Cerebellar nuclear complex (tissue), 1 donor: ENCODE measurements at places on chromosomes 7 and 10.

- no peak for DNase-seq
These were observed 83.5 kb downstream of the MYL10 start for GRCh38 chr7:101545441-101546190.

GRCh38 chr7:149662591-149663095, 110.7 kb downstream of the ZNF467 start:
- no peak for DNase-seq

DNA sequence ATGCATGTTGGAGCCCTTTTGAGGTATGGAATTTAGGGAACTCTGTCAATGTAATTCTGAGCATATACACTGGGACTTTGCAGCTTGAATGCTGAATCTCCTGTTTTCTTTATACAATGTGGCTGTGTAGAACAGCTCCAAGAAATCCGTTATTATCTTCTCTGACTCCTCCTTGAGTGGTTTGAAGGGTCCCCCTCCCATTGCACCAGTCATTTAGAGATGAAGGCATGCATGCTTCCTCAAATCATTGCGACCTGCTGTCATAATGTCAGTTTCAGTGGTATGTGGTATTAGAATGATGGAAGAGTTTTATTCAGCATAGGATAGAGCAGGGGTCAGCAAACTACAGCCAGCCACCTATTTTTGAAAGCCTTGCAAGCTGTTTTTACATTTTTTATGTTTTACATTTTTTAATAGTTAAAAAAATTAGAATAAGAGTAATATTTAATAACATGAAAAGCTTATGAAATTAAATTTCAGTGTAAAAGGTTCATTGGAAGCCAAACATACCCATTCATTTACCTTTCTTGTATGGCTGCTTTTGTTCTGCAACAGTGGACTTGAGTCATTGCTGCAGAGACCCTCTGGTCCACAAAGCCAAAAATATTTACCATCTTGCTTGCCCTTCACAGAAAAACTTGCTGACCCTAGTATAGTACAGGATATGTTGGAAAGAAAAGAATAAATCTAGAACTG, 8.1 kb downstream of the STK17A start:
- no peak for DNase-seq

DNA sequence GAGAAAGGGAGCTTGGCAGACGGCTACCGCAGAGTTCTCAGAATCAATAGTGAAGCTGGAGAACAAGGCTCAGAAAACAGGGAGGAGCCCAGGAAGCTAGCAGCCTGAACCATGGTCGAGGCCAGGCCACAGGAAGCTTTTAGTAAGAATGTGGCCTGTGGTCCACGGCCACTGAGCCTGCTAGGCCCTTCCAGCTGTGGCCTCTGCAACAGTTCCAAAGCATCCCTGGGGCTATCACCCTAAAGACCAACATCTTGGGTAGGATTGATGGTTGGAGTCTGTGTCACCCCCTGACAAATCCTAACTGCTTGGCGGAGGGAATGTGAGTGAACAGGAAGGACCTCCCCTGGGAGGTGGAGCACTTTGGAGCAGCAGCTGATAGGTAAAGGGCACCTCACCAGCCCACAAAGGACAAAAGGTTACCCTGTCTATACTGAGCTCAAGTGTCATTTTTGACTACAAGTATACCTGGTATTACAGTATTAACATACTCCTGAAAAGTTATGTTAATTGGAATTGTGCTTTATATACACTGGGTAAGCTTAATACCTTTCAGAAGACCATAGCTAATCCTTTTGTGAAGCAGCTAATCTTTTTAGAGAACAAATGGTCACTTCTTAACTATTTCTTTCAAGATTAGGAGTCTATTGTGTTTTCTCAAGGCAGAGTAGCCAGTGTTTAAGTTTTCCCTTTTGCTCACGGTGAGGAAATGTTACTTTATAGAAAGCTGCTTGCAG, 18.7 kb downstream of the PTPRE start:
- DNase-seq = no peak

- DNase-seq = no peak
These were observed 50.8 kb upstream of the BTRC start for GRCh38 chr10:101303087-101303703.

DNA sequence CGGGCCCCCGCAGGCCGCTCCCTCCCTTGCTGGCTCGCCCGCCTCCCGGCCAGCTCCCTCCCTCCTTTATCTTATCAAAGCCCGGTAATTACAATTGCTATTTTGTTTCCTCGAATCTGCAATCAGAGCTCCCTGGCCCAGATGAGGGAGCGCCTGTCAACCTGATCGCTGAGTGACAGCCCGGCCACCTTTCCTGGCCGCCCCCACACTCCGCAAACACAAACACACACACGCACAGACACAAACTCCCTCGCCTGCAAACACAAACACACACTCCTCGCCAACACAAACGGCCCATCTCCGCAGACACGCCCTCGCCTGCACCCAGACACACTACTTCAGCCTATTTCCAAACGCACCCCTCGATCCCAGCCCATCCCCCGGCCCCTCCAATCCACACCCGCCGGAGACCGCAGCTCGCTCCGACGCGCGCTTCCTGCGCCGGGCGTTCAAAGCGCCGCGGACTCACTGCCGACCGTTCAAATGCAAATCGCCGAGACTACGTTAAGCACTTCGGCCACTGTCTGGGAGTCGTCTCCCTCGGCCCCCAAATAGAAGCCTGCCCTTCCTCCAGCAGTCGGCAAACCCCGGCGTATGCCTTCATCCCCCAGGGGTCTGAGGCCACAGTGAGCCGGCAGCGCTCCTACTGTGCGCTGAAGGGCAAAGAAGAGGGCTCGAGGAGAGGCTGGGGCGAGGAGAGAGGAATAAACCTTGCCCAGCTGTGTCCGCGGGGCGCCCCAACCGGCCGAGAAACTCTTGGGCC, 3.0 kb upstream of the FGF8 start:
- no peak for DNase-seq

- DNase-seq = no peak
These were observed 256.5 kb downstream of the FRMD4A start for GRCh38 chr10:14074062-14074884.

DNA sequence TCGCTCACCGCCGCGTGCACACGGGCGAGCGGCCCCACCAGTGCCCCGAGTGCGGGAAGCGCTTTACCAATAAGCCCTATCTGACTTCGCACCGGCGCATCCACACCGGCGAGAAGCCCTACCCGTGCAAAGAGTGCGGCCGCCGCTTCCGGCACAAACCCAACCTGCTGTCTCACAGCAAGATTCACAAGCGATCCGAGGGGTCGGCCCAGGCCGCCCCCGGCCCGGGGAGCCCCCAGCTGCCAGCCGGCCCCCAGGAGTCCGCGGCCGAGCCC, 3.3 kb downstream of the REPIN1 start:
- no peak for DNase-seq

- no peak for DNase-seq
These were observed 11.9 kb downstream of the TMEM106B start for GRCh38 chr7:12222889-12223579.

GRCh38 chr7:1669954-1670893, at the start of gene ELFN1:
Gene ELFN1, plus strand, starts transcription at chr7:1670277. Its CDS starts 74,320 bp downstream, at chr7:1744597.
- no peak for DNase-seq

- DNase-seq = peak; percentile 47
These were observed 101.5 kb downstream of the ORC5 start for GRCh38 chr7:104106108-104106905.

GRCh38 chr7:152891160-152891621, 131.6 kb downstream of the ACTR3B start:
- no peak for DNase-seq

GRCh38 chr7:84102213-84102612, 92.4 kb downstream of the SEMA3A start:
- DNase-seq = no peak

- DNase-seq = no peak
These were observed 30.3 kb downstream of the SKIDA1 start for GRCh38 chr10:21495002-21495751.

DNA sequence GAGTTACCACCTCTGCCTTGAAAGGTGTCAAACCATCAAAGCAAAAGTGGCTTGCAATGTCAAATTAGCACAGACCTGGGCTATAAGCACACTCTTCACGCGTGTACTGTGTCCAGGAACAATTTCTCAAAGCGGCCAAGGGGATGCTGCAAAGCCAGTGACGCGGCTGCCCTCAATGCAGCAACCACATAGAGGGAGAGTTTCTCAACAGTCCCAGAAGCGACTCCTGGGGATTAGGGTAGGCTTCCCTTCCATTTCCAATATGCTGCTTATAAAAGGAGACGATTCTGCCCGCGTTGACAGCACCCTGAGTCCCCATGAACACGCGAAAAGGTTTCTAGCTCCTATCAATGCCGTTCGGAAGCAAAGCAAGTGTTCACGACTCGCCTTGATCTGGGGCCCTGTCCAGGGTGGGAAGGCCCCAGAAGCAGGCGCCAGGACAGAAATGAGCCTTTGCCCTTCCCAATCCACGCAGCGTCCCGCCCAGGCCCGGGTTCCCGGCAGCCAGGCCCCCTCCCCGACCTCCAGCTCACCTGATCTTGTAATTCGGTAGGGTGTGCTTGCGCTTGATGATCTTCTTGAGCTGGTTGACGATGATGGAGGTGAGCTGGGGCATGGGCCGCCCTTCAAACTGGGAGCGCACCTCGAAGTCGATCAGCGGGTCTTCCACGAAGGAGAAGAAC, 1.3 kb downstream of the PDZD8 start:
- no peak for DNase-seq

- no peak for DNase-seq
These were observed 20.9 kb downstream of the MAP3K8 start for GRCh38 chr10:30454744-30455510.

GRCh38 chr10:26939290-26939961, 78.7 kb upstream of the ABI1 start:
- no peak for DNase-seq

- DNase-seq = no peak
These were observed 238.7 kb downstream of the CCSER2 start for GRCh38 chr10:84567133-84567532.

DNA sequence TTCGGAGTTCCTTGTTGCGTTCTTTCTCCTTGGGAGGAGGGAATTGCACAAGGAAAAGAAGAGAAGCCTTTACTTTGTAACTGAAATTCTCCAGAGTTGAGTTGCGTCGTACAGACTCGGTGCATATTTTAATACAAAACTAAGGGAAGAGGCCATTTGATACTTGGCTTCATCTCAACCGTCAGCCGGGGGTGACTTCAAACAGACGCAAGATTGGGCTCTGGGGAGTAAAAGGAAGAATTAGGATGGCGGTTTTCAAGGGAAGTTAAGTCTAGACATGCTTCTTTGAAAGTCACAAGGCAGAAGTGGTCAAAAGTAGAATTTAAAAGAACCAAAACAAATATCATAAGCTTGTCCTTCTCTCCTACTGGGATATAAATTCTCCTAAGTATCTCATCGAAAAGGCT, 1.6 kb downstream of the PRR15 start:
- DNase-seq = no peak

DNA sequence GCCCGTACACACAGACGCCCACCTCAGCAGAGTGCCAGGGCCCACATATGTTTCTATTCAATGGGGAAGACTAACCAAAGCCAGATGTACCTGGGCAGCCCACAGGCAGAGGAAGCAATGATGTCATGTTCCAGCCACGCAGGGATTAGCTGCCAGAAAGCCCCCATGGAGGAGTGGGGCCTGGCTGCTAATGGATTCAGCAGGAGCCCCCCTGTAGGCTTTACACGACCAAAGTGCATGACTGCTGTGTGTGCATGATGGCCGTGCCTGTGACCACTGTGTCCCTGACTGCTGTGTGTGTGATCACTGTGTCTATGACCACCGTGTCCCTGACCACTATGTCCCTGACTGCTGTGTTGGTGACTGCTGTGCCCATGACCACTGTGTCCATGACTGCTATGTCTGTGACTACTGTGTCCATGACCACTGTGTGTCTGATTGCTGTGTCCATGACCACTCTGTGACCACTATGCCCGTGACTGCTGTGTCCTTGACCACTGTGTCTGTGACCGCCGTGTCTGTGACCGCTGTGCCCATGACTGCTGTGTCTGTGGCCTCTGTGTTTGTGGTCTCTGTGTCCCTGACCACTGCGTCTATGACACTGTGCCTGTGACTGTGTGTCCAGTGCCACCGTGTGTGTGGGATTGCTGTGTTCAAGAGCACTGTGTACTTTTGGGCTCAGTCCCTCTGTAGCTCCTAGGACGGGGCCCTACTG, 409.3 kb downstream of the RPS24 start:
- DNase-seq = no peak

GRCh38 chr10:102764470-102765161, 20.9 kb downstream of the WBP1L start:
- DNase-seq = no peak

GRCh38 chr7:13032576-13032975, 345.1 kb downstream of the ARL4A start:
- no peak for DNase-seq

DNA sequence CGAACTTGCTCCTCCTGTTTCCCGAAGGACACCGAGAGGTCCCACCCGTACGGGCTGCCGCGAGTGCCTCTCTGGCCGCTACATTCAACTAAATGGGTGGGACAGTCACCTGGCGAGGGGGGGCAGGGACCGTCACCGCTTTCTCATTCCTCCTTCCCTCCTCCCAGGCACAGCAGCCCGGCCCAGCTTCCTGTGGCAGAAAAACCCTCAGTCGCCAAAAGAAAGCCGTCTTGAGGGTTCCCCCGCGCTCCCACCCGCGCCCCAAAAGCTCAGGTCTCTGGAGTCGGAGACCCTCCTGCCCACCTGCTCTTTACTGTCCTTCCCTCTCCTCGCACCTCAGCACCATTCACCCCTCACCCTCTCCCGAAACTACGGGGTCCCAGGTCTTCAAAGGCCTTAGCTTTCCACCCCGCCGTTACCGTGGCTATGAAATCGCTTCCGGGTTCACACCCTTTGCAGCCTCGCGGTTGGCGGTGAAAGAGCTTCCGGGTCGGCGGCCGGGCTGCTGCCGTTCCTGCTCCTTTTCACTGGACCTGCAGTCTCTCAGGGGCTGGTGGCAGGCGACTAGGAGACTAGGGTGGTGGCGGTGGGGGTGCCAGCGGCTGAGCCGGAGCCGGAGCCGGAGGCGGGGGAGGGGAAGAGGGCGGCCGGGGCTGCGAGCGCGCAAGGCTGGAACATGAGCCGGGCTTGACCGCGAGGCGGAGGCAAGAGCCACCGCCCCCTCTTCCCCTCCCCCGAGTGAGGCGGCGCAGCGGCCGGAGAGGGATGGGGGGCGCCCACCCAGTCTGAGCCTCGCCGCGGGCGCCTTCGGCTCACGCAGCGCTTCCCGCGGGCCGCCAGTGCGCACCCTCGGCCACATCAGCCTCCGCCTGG, at the start of the genes ANKIB1 and KRIT1:
ANKIB1 (plus strand) TSS at position 488 of the 873 bp plus-strand sequence. CDS start 49,005 bp downstream, outside the sequence.
KRIT1 (minus strand) TSS at position 428 of the 873 bp plus-strand sequence. CDS start 3,779 bp downstream, outside the sequence.
- peak; percentile 12 for DNase-seq

GRCh38 chr7:43482679-43483252, 100.1 kb upstream of the STK17A start:
- DNase-seq = no peak

DNA sequence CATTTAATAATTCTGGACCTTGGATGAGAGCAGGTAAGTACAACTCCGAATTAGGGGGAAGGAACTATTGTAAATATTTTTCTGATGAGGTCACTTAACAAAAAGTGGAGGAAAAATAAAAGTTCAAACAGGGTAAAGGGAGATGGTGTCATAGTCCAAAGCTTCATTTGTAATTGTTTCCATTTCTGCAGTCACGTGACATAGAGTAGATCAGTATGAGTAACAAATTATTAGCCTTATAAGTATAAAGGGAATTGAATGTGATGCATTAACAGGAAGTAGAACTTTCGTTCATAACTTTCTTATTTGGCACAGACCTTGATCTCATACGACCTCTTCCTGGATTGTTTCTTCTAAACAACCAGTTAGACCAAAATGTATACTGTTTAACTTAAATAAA, 347.2 kb upstream of the TPK1 start:
- DNase-seq = no peak
